A549 treated with Mapracorat at 1 μM for 4 hours (cell line): ENCODE measurements at places on chromosomes 5 and 9. TPM values are rescaled to one million over a fixed set of nuclear protein-coding genes. Genes with fewer than 3 reads are reported as not detected.

The HBEGF gene
- total RNA-seq, result 6.0 to 7.3 TPM (median 7.2 TPM) in 5 replicates

The NSMF gene
- total RNA-seq, result 31.5 to 48.0 TPM (median 42.1 TPM) in 5 replicates

The TMEM174 gene
- not detected in 5 replicates for total RNA-seq

The PLPP7 gene
- total RNA-seq, result 0.05 TPM in 1 of 5 replicates, not detected in the others

The TEX48 gene
- not detected in 5 replicates for total RNA-seq

The GPR21 gene
- total RNA-seq, result not detected in 5 replicates

The ATP10B gene
- total RNA-seq, result not detected in 5 replicates

The VAV2 gene
- total RNA-seq, result 33.4 to 41.6 TPM (median 39.5 TPM) in 5 replicates

The IL5 gene
- total RNA-seq, result not detected in 5 replicates

The PCDHAC1 gene
- total RNA-seq, result 1.6 to 2.3 TPM (median 2.0 TPM) in 5 replicates

The SPATA31E1 gene
- not detected in 5 replicates for total RNA-seq
